Activated CD4-positive, alpha-beta memory T cell treated with anti-CD3 and anti-CD28 coated beads for 36 hours (primary cell): ENCODE measurements at places on chromosomes 12 and 14. TPM values are rescaled to one million over a fixed set of nuclear protein-coding genes. Genes with fewer than 3 reads are reported as not detected.

DNA sequence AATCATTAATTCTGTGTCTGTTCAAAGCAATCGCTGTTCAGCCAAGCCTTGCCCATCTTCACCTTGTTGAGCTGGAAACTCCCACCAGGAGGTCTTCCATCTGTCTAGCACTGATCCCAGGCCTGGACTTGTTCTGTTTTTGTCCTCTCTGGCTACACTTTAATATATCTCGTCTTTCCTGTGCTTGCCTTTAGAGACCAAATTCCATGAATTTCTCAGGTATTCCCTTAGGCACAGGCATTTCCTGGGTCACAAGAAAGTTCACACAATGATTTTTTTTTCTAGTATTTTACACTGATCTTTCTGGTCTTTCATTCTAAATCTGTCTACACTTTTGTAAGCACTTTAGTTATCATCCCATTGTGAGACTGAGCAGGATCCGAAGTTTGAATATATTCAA, 116.4 kb upstream of the CCND2 start:
- peaks cover 82% of the 10 kb centered on the region for H3K4me1 ChIP-seq
- no peaks in the 10 kb centered on the region for H3K36me3 ChIP-seq
- no peak overlapping the region for H3K27ac ChIP-seq
- no peak overlapping the region for H3K4me3 ChIP-seq

- no peaks in the 10 kb centered on the region for H3K4me1 ChIP-seq
- no peak overlapping the region for H3K4me3 ChIP-seq
- H3K27me3 ChIP-seq: no peaks in the 10 kb centered on the region
- H3K27ac ChIP-seq: no peak overlapping the region
Observed at GRCh38 chr14:30225176-30225575, 297.5 kb upstream of the PRKD1 start.

DNA sequence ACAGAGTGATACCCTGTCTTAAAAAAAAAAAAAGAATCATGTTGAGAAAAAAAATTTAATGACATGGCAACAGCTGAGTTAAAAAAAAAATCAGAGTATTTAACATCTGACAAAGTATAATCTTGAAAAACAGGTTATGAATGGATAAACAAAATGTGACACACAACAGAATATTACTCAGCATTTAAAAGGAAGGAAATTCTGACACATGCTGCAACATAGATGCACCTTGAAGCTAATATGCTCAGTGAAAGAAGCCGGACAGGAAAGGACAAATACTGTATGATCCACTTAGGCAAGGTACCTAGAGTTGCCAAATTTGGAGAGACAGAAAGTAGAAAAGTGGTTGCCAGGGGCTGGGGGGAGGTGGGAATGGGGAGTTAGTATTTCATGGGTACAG, 19.4 kb upstream of the EIF2B2 start:
- no peak for DNase-seq
- H3K36me3 ChIP-seq: no peaks in the 10 kb centered on the region
- no peak overlapping the region for H3K27ac ChIP-seq
- H3K27me3 ChIP-seq: no peaks in the 10 kb centered on the region
- H3K4me1 ChIP-seq: no peaks in the 10 kb centered on the region

DNA sequence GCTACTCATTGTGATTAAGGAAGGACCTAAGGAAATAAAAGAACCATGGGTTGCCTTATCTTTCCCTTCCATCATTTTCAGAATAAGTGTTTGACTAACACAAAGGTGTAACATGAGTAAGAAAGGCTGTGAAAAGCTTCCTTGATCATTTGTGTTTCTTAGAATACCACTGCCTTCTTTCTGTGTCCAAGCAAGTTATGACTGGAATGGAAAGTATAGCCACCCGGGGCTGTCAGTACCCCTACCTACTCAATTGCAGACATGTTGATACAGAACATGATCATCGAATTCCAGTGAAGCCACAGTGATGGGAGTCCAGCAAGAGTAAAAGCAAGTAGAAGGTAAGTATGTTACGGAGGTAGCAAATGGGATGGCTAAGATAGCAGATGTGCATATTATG, 209.8 kb downstream of the PELI2 start:
- H3K36me3 ChIP-seq: no peaks in the 10 kb centered on the region
- no peaks in the 10 kb centered on the region for H3K27me3 ChIP-seq
- H3K4me1 ChIP-seq: peaks cover 3% of the 10 kb centered on the region
- no peak for DNase-seq
- H3K27ac ChIP-seq: no peak overlapping the region
- no peak overlapping the region for H3K4me3 ChIP-seq

DNA sequence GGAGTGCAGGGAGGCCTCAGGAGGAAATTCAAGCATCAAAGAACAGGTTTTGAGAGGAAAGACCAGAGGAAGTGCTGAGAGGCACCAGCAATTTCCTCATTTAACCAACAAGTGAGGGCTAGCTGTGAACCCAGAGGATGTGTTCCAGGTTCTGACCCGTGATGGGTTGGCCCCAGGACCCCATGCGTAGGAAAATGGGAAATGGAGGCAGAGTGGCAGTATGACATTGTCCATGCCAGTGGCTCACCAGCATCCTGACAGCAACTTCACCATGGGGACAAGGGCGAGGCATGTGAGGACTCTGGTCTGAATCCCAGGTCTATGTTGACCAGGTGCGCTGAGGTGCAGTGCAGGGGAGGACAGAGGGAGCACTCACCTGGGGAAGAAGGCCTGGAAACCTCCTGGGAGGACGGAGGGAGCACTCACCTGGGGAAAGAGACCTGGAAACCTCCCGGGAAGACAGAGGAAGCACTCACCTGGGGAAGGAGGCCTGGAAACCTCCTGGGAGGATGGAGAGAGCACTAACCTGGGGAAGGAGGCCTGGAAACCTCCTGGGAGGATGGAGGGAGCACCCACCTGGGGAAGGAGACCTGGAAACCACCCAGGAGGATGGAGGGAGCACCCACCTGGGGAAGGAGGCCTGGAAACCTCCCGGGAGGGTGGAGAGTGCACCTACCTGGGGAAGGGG, 6.7 kb upstream of the CACNA2D4 start:
- no peak overlapping the region for H3K27ac ChIP-seq
- no peak overlapping the region for H3K4me3 ChIP-seq
- peaks cover 7% of the 10 kb centered on the region for H3K27me3 ChIP-seq
- DNase-seq: no peak
- peaks cover 10% of the 10 kb centered on the region for H3K4me1 ChIP-seq
- no peaks in the 10 kb centered on the region for H3K36me3 ChIP-seq

DNA sequence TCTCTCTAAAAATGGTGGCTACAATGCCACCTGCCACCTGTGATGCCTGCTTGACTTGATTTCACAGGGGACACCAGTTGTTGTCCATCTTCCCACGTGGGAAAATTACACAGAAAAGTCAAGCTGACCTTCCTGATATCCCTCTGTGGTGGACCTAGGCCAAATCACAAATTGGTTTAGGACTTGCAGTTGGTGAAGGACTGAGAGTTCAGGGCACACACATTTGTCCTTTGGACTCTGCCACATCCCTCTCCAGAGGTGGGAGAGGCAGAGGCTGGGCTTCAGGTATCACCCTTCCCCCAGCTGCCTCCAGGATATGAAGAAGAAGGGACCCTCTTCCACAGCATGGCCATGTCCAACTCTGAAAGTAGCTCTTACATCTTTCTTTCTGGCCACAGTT, 55.6 kb upstream of the NOS1 start:
- no peak overlapping the region for H3K4me3 ChIP-seq
- H3K4me1 ChIP-seq: no peaks in the 10 kb centered on the region
- no peaks in the 10 kb centered on the region for H3K27me3 ChIP-seq

GRCh38 chr12:99137124-99137855, 492.2 kb downstream of the APAF1 start:
- no peaks in the 10 kb centered on the region for H3K4me1 ChIP-seq
- no peak for DNase-seq
- H3K27ac ChIP-seq: no peak overlapping the region
- no peaks in the 10 kb centered on the region for H3K27me3 ChIP-seq
- H3K36me3 ChIP-seq: no peaks in the 10 kb centered on the region
- no peak overlapping the region for H3K4me3 ChIP-seq

GRCh38 chr12:109134186-109134917, 18.0 kb downstream of the ACACB start:
- H3K27me3 ChIP-seq: no peaks in the 10 kb centered on the region
- no peak overlapping the region for H3K27ac ChIP-seq
- H3K4me3 ChIP-seq: no peak overlapping the region
- no peak for DNase-seq

DNA sequence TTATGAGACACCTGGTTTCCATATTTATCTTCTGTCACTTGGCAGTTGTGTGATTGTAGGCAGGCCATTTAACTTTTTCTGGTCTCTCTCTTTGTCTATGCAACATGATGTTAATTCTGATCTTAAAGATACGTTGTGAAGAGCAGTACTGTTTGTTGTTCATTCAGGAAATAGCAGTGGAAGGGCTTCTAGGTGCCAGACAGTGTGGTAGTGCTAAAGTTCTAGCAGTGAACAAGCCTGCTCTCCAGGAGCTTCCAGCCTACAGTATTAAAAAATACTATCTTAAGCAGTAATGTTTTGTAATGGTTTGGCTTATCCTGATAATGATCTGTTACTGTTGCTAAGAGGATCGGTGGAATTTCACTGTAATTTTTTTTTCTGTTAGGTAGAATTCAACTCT, 15.2 kb downstream of the NAA30 start:
- H3K27me3 ChIP-seq: no peaks in the 10 kb centered on the region
- no peak overlapping the region for H3K27ac ChIP-seq
- no peak for DNase-seq
- no peak overlapping the region for H3K4me3 ChIP-seq
- H3K4me1 ChIP-seq: peaks cover 39% of the 10 kb centered on the region

ABCD2 gene
- 4.8 TPM for total RNA-seq

AP1G2 gene
- 190 TPM for total RNA-seq

PRPH gene
- not detected for total RNA-seq

BBOF1 gene
- total RNA-seq: 1.3 TPM

CLEC4D gene
- not detected for total RNA-seq

TAS2R31 gene
- 1.1 TPM for total RNA-seq
